ENCODE measurements at places on chromosomes 12 and 14. TPM values are rescaled to one million over a fixed set of nuclear protein-coding genes. Genes with fewer than 3 reads are reported as not detected.

Gene MGAT4C
- total RNA-seq = not detected

Gene HSP90AA1
- total RNA-seq = 819 TPM

Gene FAIM2
- total RNA-seq = not detected

Gene COPS7A
- 46.5 TPM for total RNA-seq

Gene LRCOL1
- total RNA-seq = not detected

Gene ANKS1B
- 0.51 TPM for total RNA-seq

Gene LTBP2
- total RNA-seq = 7.7 TPM

Gene ARHGAP9
- total RNA-seq = 0.69 TPM

Gene OTOGL
- total RNA-seq = not detected

Gene IQSEC3
- total RNA-seq = 0.02 TPM

Gene TMBIM6
- total RNA-seq = 389 TPM

Gene SERPINA9
- total RNA-seq = not detected

Gene OVCH1
- not detected for total RNA-seq

Gene SRGAP1
- 12.0 TPM for total RNA-seq

Gene PTGER2
- total RNA-seq = 4.2 TPM

Gene OR4E2
- total RNA-seq = not detected

Gene POTEG
- not detected for total RNA-seq

Gene SSTR1
- not detected for total RNA-seq

Gene GYS2
- total RNA-seq = 0.23 TPM

Gene AMDHD1
- 2.3 TPM for total RNA-seq

Gene GALNT9
- 4.0 TPM for total RNA-seq

Gene CTSG
- not detected for total RNA-seq

Gene PIWIL1
- not detected for total RNA-seq

Gene ALG10B
- total RNA-seq = 5.0 TPM

Gene KRT78
- total RNA-seq = 0.20 TPM

Gene AQP2
- total RNA-seq = not detected

Gene GLI1
- 4.5 TPM for total RNA-seq

Gene RDH5
- 2.1 TPM for total RNA-seq

Gene PPP4R3A
- 91.2 TPM for total RNA-seq

Gene RNF212B
- not detected for total RNA-seq

Gene EXOC3L4
- 1.5 TPM for total RNA-seq

Gene FGF6
- not detected for total RNA-seq

Gene PEBP1
- 290 TPM for total RNA-seq

Gene AQP6
- 0.02 TPM for total RNA-seq
